ENCODE measurements at places on chromosomes 1 and 21.

DNA sequence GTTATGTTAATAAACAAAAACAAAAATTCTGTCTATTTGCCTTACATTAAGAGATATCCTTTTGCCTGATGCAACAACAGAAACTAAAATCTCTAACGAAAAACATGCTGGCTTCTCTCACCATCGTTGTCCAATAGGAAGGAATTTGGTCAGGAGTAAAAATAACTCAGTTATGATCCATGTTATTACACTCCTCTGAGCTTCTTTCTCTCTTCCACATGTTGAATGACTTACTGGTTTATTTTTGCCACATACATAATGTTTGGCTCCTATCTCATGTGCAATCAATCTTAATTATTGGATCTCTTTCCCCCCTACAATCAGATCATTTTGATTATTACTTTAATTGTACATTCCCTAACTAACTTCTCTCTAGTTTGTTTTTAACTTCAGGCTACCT lies 688.4 kb downstream of the USP25 start:
- DNase-seq, result no peak

DNA sequence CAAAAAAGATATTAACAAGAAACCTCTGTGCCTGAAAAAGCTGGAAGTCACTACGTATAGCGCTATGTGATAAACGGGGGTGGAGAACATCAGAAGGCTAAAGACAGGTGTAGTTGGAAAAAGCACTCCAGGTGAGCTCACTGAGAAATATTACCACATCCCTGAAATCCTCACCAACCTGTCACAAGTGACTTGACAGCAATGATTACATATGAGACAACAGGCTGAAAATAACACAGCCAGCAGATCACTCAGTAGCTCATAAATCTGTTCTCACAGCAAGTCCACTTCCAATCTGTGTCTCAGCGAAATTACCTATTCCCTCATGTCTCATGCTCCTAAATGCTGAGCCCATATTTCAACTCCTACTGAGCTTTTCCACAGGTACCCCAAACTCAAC lies 120.5 kb downstream of the UBR4 start:
- DNase-seq, result no peak

DNA sequence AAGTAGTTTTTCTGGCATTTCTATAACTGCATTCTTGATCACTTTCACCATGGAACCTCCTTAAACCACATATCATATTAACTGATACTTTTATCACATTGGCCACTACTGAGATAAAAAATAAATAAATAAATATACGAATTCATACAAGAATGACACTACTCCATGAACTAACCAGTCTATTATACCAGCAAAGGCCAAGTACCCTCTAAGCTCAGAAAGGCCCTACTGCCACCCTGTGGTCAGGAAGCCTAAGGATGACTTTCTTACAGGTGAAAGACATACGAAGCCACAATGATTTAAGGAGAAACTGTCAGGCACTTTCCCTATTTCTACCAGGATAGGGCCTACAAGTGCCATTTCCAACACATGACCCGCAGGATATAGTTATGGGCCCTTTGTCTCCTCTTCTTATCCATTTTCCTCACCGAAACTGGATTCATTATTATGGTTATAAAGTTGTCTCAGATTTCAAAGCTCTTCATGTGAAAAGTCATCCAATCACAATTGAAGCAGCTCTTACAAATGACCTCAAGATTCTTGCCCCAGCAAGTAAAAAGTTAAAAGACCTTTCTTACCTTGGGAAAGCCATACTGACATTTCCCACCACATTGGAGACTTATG lies 23.9 kb downstream of the DNAJC8 start:
- DNase-seq, result peak; percentile 51

DNA sequence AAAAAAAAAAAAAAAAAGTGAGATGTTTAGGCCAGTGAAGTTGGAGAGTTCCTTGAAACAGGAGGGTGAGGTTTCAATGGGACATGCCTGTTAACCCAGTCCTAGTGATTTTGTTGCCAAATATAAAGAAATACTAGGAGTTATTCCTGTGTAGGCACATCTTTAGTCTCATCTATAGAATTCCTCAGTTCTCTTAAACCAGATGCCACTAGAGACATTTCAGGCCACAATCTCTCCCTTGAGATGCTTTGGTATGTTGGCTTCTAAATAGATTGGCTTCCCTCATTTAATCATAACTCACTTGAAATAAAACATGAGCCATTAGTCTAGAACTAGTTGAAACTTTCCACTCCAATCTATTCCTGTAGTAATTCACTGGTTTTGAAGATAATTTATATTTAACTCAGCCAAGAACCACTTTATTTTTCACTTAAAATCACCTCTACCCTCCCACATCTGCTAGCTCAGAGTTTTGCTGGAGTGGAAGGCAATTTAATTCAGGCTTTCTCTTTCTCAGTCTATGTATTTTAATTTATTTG lies 29.8 kb downstream of the GPR137B start:
- no peak for DNase-seq

DNA sequence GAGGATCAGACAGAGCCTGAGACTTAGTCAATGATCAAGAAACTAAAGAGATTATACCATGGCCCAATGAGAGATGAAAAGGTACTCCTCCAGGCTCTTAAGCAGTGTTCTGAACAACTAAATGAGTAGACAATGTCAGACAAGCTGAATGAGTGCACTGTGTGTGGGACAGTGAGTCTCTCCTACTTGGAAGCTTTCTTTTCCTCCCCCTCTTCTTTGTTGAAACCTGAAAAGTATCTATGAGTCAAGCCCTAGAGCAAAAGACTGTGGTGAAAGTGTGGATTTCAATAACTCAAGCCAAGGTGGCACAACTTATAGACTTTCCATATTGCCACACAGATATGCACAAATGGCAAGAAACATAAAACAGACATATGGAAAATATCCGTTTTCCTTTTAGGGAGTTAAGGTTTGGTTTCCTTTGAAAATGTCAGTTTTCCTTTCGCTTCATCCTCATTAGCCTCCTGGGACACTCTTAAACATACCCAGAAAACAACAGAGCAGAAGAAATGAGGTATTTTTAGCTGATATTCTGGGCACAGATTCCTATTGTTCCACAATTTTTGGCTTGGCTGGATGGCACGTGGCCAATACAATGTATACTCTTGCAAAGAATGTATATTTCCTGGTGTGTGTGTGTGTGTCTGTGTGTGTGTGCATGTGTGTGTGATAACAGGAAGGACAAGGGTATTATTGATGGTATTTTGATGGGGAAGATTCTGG lies 96.6 kb downstream of the LMX1A start:
- no peak for DNase-seq

- peak; percentile 56 for DNase-seq
These were observed 925 bp downstream of the PDE9A start for GRCh38 chr21:42654179-42654912.

- DNase-seq, result no peak
These were observed 30.0 kb downstream of the ADAMTS1 start for GRCh38 chr21:26815197-26815596.

DNA sequence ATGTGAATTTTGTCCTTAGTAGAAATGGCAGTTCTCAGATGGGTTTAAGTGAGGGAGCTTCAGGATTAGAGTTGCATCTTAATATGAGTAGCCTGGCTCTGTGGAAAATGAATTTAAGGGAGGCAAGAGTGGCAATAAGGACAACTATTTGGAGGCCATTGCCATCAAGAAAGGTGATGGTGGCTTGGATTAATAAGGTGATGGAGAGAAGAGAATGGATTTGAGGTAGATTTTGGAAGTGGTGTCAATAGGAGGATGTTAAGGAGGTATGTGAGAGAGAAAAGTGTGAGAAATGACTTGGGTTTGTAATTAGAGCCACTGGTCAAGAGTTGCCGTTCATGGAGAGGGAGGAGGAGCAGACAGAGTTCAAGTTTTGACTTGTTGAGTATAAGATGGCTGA lies 16.3 kb downstream of the CLIC4 start:
- no peak for DNase-seq

GRCh38 chr1:4630561-4630960 lies 23.8 kb upstream of the AJAP1 start:
- DNase-seq, result no peak
